Omental fat pad (tissue), 4 donors: ENCODE measurements at places on chromosomes 1 and 21. TPM values are rescaled to one million over a fixed set of nuclear protein-coding genes. Genes with fewer than 3 reads are reported as not detected.

DNA sequence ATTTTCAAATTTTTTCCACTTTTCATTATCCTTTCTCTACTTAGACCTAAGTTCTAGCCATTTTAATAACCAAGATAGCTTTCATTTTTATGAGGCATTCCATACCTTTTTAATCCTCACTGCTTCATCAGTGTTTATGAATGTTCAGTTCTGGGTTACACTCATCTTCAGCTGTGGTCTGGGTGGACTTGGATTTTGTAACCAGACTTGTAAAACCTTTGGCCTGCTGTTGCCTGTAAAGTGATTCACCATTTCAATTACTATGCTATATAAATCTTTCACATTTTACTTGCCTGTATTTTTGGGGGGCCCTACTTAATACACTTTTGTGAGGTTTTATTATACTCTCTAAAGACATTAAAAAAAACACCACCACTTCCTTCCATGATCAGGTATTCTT, 46.2 kb downstream of the USP25 start:
- DNase-seq = no peak

DNA sequence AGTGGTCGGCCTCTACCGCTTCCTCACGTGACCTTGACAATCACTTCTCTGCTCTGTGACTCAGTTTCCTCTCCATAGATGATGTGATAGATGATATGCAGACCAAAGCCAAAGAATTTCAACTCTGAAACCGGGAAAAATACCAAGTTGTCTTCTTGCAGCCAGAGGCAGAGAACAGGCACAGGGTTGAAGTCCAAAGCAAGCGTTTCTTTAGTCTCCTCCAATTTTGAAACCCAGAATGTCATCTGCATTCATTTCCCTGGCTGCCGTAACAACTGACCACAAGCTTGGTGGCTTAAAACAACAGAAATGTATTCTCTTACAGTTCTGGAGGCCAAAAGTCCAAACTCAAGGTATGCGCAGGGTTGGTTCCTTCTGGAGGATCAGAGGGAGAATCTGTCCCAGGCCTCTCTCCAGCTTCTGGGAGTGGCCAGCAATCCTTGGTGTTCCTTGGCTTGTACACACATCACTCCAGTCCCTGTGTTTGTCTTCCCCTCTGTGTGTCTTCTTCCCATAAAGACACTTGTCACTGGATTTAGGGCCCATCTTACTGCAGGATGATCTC, 30.3 kb upstream of the H6PD start:
- DNase-seq = no peak

- DNase-seq = no peak
Observed at GRCh38 chr1:228459091-228459993, 27.8 kb upstream of the RNF187 start.

DNA sequence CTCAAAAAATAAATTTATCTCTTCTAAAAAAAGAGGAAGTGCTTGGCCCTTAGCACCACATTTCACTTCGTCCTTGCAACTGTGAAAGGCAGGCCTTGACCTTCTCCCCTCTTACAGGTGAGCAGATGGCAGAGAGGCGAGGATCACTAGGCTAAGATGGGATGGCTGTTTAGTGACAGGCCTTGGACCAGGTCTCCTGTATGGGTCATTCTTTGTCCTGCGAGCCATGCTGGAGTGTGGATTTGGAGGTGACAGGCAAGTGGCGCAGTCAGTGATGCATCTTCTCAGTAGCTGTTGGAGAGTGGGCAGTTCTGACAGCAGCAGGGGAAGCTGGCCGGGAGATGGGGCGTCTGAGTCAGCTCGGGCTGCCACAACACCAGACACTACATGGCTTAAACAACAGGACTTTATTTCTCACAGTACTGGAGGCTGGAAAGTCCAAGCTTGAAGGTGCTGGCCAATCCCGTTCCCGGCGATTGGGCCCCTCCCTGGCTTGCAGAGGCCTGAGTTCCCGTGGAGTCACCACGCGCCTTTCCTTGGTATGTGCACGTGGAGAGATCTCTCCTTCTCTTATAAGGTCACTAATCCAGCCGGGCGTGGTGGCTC, 16.5 kb downstream of the SLC27A3 start:
- no peak for DNase-seq

GRCh38 chr1:156652131-156652991, 10.4 kb downstream of the BCAN start:
- DNase-seq = no peak

DNA sequence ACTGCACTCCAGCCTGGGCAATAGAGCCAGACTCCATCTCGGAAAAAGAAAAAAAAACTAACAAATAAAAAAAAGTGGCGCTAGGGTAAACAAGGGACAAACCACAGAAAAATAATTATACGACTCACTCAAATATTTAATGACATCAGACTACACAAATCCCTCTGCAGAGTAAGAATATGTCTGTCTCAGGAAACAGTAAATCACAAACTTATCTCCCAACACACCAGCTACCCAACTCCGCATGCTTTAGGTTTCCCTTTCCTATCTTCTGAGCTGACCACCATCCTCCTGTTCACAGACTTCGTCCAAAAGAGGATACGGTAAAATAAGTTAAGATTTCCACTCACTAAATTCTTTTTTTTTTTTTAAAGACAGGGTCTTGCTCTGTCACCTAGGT, 16.2 kb downstream of the WDR47 start:
- no peak for DNase-seq

GRCh38 chr1:77465922-77466321, 184.1 kb downstream of the AK5 start:
- no peak for DNase-seq

- DNase-seq = peak; percentile 51
Observed at GRCh38 chr1:162632217-162632666, at the start of gene DDR2. Gene DDR2 (plus strand): TSS chr1:162632464. CDS start chr1:162719064, 86,600 bp downstream.

Gene DDR2
- total RNA-seq = 140 TPM

Gene MPZ
- total RNA-seq = 4.8 TPM
